ENCODE measurements at places on chromosomes 5 and 9. TPM values are rescaled to one million over a fixed set of nuclear protein-coding genes. Genes with fewer than 3 reads are reported as not detected.

BAG1 gene
- 93.4 TPM for total RNA-seq

FAM120AOS gene
- total RNA-seq: 45.3 TPM

DBH gene
- not detected for total RNA-seq

RELL2 gene
- total RNA-seq: 5.7 TPM

GRM6 gene
- total RNA-seq: not detected

CEP120 gene
- 58.9 TPM for total RNA-seq

PCDHB14 gene
- total RNA-seq: not detected

C1QTNF3 gene
- 10.5 TPM for total RNA-seq
